ENCODE measurements at places on chromosomes 7 and 10.

GRCh38 chr7:138865843-138866242 lies 67.8 kb upstream of the ATP6V0A4 start:
- no peak for DNase-seq

DNA sequence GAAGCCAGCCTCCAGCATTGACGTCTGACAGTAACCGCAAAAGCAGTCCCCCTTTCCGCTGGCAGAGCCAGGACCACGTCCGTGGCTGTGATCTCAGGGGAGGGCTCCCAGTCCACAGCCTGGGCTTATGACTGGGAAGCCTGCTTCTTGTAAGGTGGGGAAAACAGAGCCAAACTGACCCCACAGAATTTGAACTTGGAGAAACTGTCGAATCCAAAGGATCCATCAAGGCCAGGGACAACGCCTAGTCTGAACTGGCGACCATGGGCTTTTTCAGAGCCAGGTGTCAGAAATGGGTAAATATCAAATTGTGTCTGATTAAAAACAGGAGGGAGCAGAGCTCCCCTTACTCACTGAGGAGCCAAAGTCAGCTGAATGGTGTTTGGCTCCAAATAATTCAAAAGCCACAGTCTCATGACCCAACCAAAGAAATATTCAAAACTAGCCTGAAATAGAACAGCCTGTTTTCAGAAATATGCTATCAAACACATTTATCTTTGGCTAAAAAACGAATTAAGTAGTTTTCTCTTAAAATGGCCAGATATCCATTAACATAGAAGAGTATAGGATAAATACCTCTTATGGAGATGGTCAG lies 751.4 kb upstream of the GALNT17 start:
- no peak for DNase-seq

GRCh38 chr7:37357637-37357996 lies 91.0 kb downstream of the ELMO1 start:
- DNase-seq, result no peak

- DNase-seq, result no peak
Measured at GRCh38 chr10:68007356-68007755, 67.7 kb downstream of the HERC4 start.

DNA sequence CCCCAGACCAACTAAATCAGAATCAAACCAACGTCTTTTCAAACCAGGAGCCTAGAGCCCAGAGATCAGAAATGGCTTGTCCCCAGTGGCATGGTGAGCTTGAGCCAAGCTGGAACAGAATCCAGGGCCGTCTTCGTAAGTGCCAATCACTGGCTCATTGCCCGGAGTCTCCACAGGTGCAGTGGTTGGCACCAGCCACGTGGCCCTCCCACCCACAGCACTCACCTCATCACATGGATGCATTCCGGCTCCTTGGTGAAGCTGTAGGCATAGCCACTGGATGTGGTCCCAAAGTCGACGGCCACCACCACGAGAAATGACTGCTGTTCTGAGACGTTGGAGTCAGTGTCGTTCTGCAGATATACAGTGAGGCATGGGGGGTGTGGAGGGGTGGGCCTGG lies 37.4 kb downstream of the HSPA12A start:
- no peak for DNase-seq

DNA sequence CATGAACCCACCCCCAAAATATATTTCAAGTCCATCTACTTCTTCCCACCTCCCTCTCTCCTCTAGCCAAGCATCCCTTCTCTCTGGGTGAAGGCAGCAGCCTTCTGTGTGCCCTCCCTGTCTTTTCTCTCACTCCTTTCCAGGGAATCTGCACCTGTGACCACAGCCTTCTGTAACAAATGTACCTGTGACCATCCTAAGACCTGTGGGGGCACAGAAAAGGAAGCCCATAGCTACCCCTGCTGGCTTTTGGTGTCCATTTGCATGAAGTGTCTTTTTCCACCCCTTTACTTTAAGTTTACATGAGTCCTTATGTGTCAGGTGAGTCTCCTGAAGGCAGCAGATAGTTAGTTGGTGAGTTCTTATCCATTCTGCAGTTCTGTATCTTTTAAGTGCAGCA lies 2.0 kb upstream of the TBXAS1 start:
- DNase-seq, result no peak

DNA sequence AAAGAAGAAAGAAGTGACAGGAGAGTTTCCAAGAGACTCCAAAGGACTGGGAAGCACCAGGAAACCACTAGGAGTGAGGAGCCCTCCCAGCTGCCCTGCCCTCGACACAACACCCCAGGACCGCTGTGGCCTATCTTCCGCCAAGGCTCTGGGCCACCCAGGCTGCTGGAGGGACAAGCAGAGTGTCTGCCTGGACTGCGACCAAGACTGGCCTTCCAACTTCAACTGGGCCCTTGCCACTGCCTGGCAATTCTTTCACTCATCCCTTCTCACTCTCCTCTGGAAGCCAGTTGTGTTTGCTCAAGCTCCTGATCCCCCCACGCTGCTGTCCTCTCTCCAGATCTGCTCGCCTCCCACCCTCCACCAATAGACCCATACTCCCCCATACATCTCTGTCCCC lies 10.2 kb downstream of the KIAA1549 start:
- DNase-seq, result no peak

- no peak for DNase-seq
Measured at GRCh38 chr7:16114633-16115032, 306.7 kb downstream of the CRPPA start.

- DNase-seq, result no peak
Measured at GRCh38 chr7:44396931-44397545, 71.6 kb upstream of the CAMK2B start.
